ENCODE measurements at places on chromosomes 3 and 15. TPM values are rescaled to one million over a fixed set of nuclear protein-coding genes. Genes with fewer than 3 reads are reported as not detected.
A peak's percentile ranks its signal among the peaks of the same experiment; 100 is the strongest.

CAMKV gene
- total RNA-seq, result not detected

DNA sequence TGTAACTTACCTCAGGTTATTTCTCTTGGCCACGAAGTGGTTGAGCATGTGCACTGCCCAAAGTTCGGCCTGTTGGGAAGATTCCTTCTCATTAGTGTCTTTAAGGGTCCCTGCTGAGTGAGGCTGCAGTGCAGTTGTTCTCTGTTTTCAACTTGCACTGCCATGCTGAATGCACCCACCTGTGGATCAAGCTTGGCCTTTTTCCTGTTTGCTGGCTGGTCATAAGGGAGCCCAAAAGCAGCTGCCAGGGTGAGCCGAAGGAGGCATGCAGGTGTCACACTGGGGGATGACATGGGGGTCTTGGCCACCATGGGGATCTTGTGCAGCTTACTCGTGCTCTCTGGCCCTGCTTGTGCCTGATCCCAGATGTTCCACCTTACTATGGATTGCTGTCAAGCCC lies 46.1 kb upstream of the RAF1 start:
- H3K27ac ChIP-seq, result no peak overlapping the region
- no peak for DNase-seq
- H3K36me3 ChIP-seq, result no peaks in the 10 kb centered on the region
- peaks cover 9% of the 10 kb centered on the region for H3K4me1 ChIP-seq

GOLGA8R gene
- total RNA-seq, result 8.5 TPM

EPHA3 gene
- total RNA-seq, result 0.87 TPM

- H3K4me1 ChIP-seq, result peaks cover 50% of the 10 kb centered on the region
- no peak overlapping the region for H3K4me3 ChIP-seq
- H3K36me3 ChIP-seq, result no peaks in the 10 kb centered on the region
- no peaks in the 10 kb centered on the region for H3K27me3 ChIP-seq
Observed at GRCh38 chr3:111802163-111802625, 56.9 kb upstream of the PHLDB2 start.

ZPLD1 gene
- total RNA-seq, result not detected

GRCh38 chr15:72463702-72464101 lies 10.4 kb upstream of the ARIH1 start:
- H3K4me1 ChIP-seq, result peaks cover 5% of the 10 kb centered on the region
- H3K27me3 ChIP-seq, result no peaks in the 10 kb centered on the region
- H3K4me3 ChIP-seq, result no peak overlapping the region

DNA sequence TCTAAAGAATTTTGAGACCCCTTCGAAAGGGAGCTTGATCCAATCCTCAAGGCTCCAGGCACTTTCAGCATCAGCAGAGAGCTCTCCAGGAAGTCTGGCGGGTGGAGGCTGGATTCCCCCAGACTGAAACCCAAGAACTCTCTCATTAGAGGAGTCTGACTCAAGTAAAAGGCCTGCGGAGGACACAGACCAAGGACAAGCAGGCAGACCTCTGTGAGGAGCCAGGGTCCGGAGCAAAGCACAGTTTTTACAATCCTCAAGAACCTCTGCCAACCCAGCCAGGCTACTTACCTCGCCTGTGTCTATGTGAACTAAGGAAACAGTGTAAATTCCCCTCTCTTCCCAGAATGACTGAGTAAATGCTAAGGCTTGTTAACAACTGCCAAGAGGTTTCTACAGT lies 86.2 kb downstream of the FBN1 start:
- peak overlapping the region; percentile 93 for H3K27ac ChIP-seq
- H3K27me3 ChIP-seq, result no peaks in the 10 kb centered on the region
- H3K36me3 ChIP-seq, result peaks cover 15% of the 10 kb centered on the region
- peak overlapping the region; percentile 37 for H3K4me3 ChIP-seq
- H3K4me1 ChIP-seq, result peaks cover 98% of the 10 kb centered on the region
- DNase-seq, result no peak

DNA sequence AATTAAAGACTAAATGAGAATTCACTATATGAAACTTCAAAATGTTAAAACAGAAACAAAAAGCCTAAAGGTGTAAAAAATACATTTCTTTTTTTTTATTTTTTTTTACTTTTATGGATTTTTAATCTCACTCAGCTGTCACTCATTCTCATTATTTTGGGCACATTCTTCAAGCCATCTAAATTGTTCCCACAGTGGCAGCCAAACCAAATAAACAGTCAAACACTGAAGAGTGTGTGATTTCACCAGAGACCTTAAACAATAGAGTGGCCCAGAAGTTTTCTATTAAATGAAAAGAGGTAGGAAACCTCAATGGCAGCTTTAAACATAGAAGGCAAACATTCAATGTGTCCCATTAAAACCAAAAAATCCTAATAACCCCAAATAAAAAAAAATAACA lies 616.1 kb downstream of the OTOL1 start:
- peaks cover 3% of the 10 kb centered on the region for H3K4me1 ChIP-seq
- DNase-seq, result no peak
- no peaks in the 10 kb centered on the region for H3K27me3 ChIP-seq
- H3K4me3 ChIP-seq, result no peak overlapping the region
- no peaks in the 10 kb centered on the region for H3K36me3 ChIP-seq

GASK1A gene
- not detected for total RNA-seq

DNA sequence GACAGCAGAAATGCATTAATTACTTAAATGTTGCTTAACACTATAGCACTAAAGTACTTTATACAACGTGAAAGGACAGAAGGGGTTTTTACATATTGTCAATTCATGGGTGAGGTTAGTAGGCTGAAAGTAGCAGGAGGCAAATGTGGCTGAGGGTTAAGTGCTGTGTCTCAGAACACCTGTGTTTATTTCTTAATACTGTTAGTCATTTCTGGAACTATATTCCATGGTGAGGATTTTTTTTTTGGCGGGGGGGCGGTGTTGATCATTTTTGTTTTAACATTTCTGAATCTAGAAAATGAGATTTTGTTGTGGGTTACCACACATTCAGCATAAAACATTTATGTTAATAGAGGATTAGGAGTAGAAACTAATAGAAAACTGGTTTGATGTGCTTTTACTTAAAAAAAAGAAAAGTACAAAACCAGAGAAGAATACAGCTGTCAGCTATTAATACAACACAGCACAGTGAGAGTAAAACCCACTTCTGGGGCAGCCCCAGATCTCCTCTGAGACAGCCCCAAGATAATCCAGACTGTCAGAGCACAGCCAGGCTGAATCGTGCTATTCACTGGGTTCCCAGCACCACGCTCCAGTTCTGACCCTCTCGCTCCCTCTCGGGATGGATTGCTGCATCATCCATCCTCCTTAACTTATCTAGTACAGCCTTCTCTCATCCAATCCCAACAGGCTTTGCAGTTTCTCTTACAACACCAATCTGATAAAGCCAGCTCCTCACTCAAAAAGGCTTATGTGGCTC lies 307.7 kb downstream of the TUSC7 start:
- H3K27me3 ChIP-seq, result peaks cover 27% of the 10 kb centered on the region
- no peak overlapping the region for H3K4me3 ChIP-seq
- H3K27ac ChIP-seq, result no peak overlapping the region
- peaks cover 1% of the 10 kb centered on the region for H3K4me1 ChIP-seq

GRCh38 chr15:61527836-61528580 lies 298.9 kb upstream of the RORA start:
- DNase-seq, result no peak
- H3K27ac ChIP-seq, result no peak overlapping the region
- H3K27me3 ChIP-seq, result peaks cover 14% of the 10 kb centered on the region
- no peaks in the 10 kb centered on the region for H3K36me3 ChIP-seq

- no peak for DNase-seq
- H3K27me3 ChIP-seq, result no peaks in the 10 kb centered on the region
- no peaks in the 10 kb centered on the region for H3K36me3 ChIP-seq
- H3K4me3 ChIP-seq, result no peak overlapping the region
Observed at GRCh38 chr15:67101911-67102598, 36.7 kb downstream of the SMAD3 start.

- H3K27ac ChIP-seq, result no peak overlapping the region
- peaks cover 16% of the 10 kb centered on the region for H3K4me1 ChIP-seq
- no peaks in the 10 kb centered on the region for H3K27me3 ChIP-seq
Observed at GRCh38 chr3:31785734-31786133, 195.3 kb downstream of the OSBPL10 start.

DNA sequence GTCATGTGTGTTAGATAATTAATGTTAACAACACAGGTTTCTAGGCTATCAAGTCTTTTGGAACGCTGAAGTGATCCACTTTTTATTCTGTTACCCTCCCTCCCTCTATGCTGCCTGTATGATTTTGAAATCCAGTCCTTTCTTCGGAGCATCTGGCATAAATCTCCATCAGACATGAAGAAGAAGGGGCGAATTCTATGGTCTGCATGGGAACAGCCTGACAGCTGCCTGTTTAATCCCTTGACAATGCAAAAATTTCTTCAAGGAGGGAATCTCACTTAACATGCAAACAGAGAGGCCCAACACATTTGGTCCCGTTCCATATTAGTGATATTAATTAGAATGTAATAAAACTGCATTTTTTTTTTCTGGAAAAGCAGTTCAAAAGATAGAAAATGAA lies 145.2 kb downstream of the VGLL3 start:
- H3K27ac ChIP-seq, result no peak overlapping the region
- no peak for DNase-seq
- no peaks in the 10 kb centered on the region for H3K27me3 ChIP-seq
- no peak overlapping the region for H3K4me3 ChIP-seq
- H3K36me3 ChIP-seq, result peaks cover 5% of the 10 kb centered on the region

GRCh38 chr3:188760408-188760807 lies 411.4 kb upstream of the TPRG1 start:
- H3K4me3 ChIP-seq, result no peak overlapping the region
- no peak for DNase-seq
- no peaks in the 10 kb centered on the region for H3K27me3 ChIP-seq
- peak overlapping the region; percentile 22 for H3K27ac ChIP-seq
- peaks cover 12% of the 10 kb centered on the region for H3K36me3 ChIP-seq

RNF168 gene
- 19.5 TPM for total RNA-seq

SPATA12 gene
- not detected for total RNA-seq

- no peak for DNase-seq
- H3K27me3 ChIP-seq, result no peaks in the 10 kb centered on the region
- H3K36me3 ChIP-seq, result no peaks in the 10 kb centered on the region
- peaks cover 26% of the 10 kb centered on the region for H3K4me1 ChIP-seq
- H3K4me3 ChIP-seq, result no peak overlapping the region
Observed at GRCh38 chr15:31402511-31403056, 75.9 kb downstream of the KLF13 start.

- no peaks in the 10 kb centered on the region for H3K4me1 ChIP-seq
- no peaks in the 10 kb centered on the region for H3K36me3 ChIP-seq
- H3K27me3 ChIP-seq, result no peaks in the 10 kb centered on the region
- peak overlapping the region; percentile 24 for H3K27ac ChIP-seq
- DNase-seq, result no peak
Observed at GRCh38 chr3:182438398-182438797, 354.9 kb upstream of the ATP11B start.

- no peak overlapping the region for H3K4me3 ChIP-seq
- no peak for DNase-seq
- peaks cover 2% of the 10 kb centered on the region for H3K36me3 ChIP-seq
- no peaks in the 10 kb centered on the region for H3K4me1 ChIP-seq
Observed at GRCh38 chr15:51328926-51329325, 9.5 kb downstream of the CYP19A1 start.

DNA sequence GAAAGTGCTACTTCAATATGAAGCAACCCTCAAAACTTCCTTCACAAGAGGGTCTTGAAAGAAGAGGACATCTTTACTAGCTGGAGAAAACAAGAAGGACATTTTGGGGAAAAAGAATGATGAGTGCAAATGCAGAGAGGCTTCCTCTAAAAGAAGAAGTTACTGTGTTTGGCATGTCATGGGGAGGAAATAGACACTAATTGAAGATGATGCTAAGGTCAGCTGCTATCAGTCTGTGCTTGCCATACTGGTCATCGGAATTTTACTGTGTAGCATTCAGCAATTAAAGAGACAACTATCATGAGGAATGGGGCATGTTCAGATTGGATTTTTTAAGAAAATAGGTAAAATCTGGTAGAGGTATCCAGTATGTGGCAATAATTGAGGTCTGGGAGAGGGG lies 60.0 kb downstream of the THRB start:
- H3K27me3 ChIP-seq, result peaks cover 2% of the 10 kb centered on the region
- H3K4me1 ChIP-seq, result peaks cover 21% of the 10 kb centered on the region
- H3K36me3 ChIP-seq, result peaks cover 5% of the 10 kb centered on the region
- no peak overlapping the region for H3K27ac ChIP-seq

DNA sequence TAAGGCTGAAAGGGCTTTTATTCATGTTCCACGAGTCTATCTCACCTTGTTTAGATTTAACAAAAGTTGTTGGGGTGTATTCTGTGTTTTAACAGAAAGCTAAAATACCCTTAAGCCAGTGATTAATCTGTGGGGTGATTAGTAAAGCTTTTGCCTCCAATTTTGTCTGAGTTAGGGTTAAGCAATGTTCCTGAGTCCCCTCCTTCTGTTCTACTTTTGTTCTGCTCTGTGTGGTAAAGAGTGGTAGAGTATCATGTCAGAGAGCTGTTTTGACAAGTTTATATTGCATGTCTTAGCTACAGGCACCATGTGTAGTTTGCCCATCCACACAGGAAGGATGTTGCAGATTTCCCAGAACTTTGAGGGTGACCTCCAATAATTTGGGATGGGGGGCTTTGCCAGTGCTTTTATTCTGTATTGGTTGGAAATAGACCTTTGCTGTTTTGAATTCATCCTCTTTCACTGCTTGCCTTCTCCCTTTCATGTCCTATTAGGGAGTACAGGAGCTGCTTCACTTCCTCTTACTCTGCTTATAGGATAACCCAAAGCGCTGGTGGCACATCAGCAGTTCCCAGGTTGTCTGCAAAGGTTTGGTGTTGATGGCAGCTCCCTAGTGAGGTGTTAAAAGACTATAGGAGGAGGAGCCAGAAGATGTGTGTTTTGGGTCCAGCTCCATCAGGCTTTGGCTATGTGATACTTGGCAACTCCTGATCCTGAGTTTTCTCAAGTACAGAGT lies 7.4 kb downstream of the PDE8A start:
- H3K27ac ChIP-seq, result no peak overlapping the region
- H3K4me3 ChIP-seq, result no peak overlapping the region
- peaks cover 2% of the 10 kb centered on the region for H3K36me3 ChIP-seq

GRCh38 chr3:40939030-40939740 lies 260.1 kb upstream of the CTNNB1 start:
- no peaks in the 10 kb centered on the region for H3K27me3 ChIP-seq
- H3K4me1 ChIP-seq, result peaks cover 38% of the 10 kb centered on the region
- H3K4me3 ChIP-seq, result peak overlapping the region; percentile 8
- no peak for DNase-seq

- H3K27me3 ChIP-seq, result peaks cover 4% of the 10 kb centered on the region
- DNase-seq, result no peak
- H3K27ac ChIP-seq, result no peak overlapping the region
- H3K36me3 ChIP-seq, result peaks cover 4% of the 10 kb centered on the region
- H3K4me3 ChIP-seq, result no peak overlapping the region
Observed at GRCh38 chr3:43895573-43895972, 204.8 kb downstream of the ABHD5 start.

MEGF11 gene
- not detected for total RNA-seq

- no peak for DNase-seq
- H3K4me1 ChIP-seq, result peaks cover 69% of the 10 kb centered on the region
- peak overlapping the region; percentile 0 for H3K4me3 ChIP-seq
- H3K27me3 ChIP-seq, result no peaks in the 10 kb centered on the region
- H3K27ac ChIP-seq, result peak overlapping the region; percentile 90
Observed at GRCh38 chr3:127775398-127776109, 46.8 kb downstream of the MGLL start.

Data from chondrocyte (in vitro differentiated cells).